ENCODE measurements at places on chromosomes 3 and 15. TPM values are rescaled to one million over a fixed set of nuclear protein-coding genes. Genes with fewer than 3 reads are reported as not detected.
A peak's percentile ranks its signal among the peaks of the same experiment; 100 is the strongest.

DNA sequence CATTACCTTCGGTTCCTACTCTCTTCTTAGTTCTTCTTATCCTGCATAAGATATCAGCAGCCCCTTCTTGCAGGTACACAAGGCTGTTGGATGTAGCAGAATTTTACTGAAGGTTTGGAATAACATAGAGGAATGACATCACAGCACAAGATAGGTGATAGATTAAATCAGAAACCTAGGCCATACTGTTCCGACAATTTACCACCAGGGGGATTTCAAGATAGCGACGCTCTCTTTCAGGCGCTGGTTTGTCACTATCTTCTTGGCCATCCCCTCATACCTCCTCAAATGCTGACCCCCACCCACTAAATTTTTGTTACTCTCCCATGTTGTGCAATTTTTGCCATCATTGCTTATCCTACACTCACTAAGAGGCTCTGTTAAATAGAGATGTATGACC lies 3.5 kb downstream of the SIDT1 start:
- no peak for DNase-seq
- no peak overlapping the region for H3K4me3 ChIP-seq
- peaks cover 48% of the 10 kb centered on the region for H3K36me3 ChIP-seq
- peaks cover 56% of the 10 kb centered on the region for H3K4me1 ChIP-seq
- no peak overlapping the region for H3K27ac ChIP-seq

DNA sequence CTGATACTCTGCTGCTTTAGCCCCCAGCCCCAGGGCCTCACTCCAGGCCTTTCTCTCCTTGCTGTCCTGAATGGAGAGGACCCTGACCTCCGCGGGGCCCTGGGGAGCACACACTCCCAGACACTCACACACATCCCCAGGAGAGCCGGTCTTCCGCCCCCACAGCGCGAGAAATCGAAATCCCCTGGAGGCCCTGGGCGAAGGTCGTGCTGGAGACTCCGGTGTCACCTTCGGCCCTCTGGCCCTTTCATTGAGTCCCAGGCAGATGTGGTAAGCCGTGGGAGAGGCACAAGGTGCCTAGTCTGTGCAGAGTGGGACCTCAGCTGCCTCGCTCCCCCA lies 848 bp upstream of the GOLGA8B start:
- H3K27ac ChIP-seq = no peak overlapping the region
- H3K4me1 ChIP-seq = peaks cover 29% of the 10 kb centered on the region
- no peak for DNase-seq
- peak overlapping the region; percentile 91 for H3K4me3 ChIP-seq
- H3K27me3 ChIP-seq = peaks cover 2% of the 10 kb centered on the region

GRCh38 chr3:15523660-15524417 lies 2.3 kb upstream of the COLQ start:
- peaks cover 7% of the 10 kb centered on the region for H3K27me3 ChIP-seq
- no peaks in the 10 kb centered on the region for H3K36me3 ChIP-seq

DNA sequence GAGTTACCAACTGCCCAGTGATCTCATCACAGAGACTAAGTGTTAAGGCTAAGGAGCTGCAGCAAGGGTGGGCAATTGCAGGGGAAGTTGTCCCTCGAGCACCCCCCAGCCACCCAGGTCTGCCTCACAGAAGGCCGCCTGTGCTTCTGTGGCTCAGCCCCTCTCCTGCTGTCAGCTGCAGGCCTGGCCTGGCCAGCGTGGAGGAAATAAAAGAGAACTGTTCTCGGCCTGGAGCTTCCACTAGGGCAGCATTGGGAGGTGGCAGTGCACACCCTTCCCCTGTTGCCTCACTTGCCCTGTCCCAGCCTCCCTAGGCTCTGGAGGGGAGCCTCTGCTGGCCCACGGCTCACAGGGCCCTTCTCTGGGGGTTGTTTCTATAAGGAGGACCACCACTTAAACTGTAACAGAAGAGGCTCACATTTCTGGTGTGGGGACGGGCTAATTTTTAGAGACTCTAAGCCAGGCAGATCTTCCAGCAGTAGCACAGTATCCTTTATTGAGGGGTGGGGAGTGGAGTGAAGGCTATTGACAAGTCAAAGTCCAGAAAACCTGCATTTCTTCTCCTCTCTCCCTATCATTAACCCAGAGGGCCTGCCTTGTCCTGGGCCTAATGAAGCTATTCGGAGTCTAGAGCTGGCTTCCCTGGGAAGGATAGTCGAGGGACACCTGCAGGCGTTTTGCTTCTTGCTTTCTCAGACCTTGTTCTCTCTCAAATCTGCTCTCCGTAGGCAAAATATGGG lies 75.6 kb upstream of the ADPGK start:
- H3K4me3 ChIP-seq = no peak overlapping the region
- H3K27me3 ChIP-seq = peaks cover 24% of the 10 kb centered on the region
- no peak for DNase-seq

GRCh38 chr3:17009826-17010225 lies 125.1 kb downstream of the PLCL2 start:
- DNase-seq = no peak
- peaks cover 39% of the 10 kb centered on the region for H3K4me1 ChIP-seq
- H3K27ac ChIP-seq = no peak overlapping the region

GRCh38 chr15:61530769-61531168 lies 301.7 kb upstream of the RORA start:
- DNase-seq = no peak
- peaks cover 10% of the 10 kb centered on the region for H3K4me1 ChIP-seq
- no peaks in the 10 kb centered on the region for H3K27me3 ChIP-seq
- H3K36me3 ChIP-seq = no peaks in the 10 kb centered on the region
- no peak overlapping the region for H3K27ac ChIP-seq

- H3K4me1 ChIP-seq = no peaks in the 10 kb centered on the region
- H3K4me3 ChIP-seq = no peak overlapping the region
- DNase-seq = no peak
These were observed 153.2 kb upstream of the FRMD4B start for GRCh38 chr3:69539134-69539533.

- peaks cover 13% of the 10 kb centered on the region for H3K27me3 ChIP-seq
- H3K36me3 ChIP-seq = no peaks in the 10 kb centered on the region
- H3K4me3 ChIP-seq = no peak overlapping the region
- DNase-seq = no peak
- H3K27ac ChIP-seq = no peak overlapping the region
These were observed 18.3 kb upstream of the ACTC1 start for GRCh38 chr15:34813446-34814190.

DNA sequence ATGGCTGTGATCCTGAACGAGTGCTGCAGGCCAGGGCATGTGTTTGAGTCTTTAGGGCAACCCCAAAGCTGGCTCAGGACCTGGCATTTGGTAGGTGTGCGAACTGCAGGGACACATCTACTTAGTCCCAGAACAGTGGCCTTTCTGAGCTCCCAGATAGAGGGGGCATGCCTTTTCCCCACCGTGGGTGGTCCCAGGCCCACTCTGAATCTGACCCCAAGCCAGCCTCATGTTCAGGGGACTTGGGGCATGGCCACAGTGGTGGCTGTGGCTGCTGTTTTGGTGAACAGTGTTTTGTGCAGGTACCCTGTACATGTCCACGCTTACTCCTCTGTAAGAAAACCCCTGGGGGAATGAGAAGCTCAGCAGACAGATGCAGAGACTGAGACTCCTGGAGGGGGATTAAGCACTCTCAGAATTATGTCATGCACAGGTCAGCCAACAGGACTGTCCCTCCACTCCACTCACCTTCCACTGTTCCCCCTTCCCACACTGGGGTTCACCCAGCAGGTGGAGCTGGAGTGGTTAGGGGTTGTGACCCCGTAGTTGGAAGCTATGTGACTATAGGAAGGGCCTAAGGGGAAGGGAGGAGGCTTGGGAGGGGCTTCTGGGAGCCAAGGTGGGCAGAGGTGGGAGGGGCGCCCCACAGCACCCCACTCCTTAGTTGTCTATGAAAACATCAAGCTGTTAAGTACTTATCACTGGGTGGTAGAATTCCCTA lies 16.4 kb downstream of the ESYT3 start:
- no peaks in the 10 kb centered on the region for H3K4me1 ChIP-seq
- no peak overlapping the region for H3K27ac ChIP-seq
- H3K4me3 ChIP-seq = no peak overlapping the region
- no peaks in the 10 kb centered on the region for H3K36me3 ChIP-seq
- DNase-seq = no peak

GRCh38 chr3:114093596-114093995 lies 37.1 kb downstream of the QTRT2 start:
- no peaks in the 10 kb centered on the region for H3K4me1 ChIP-seq
- no peak overlapping the region for H3K27ac ChIP-seq
- no peak overlapping the region for H3K4me3 ChIP-seq
- peaks cover 2% of the 10 kb centered on the region for H3K27me3 ChIP-seq
- peaks cover under 1% of the 10 kb centered on the region for H3K36me3 ChIP-seq

DNA sequence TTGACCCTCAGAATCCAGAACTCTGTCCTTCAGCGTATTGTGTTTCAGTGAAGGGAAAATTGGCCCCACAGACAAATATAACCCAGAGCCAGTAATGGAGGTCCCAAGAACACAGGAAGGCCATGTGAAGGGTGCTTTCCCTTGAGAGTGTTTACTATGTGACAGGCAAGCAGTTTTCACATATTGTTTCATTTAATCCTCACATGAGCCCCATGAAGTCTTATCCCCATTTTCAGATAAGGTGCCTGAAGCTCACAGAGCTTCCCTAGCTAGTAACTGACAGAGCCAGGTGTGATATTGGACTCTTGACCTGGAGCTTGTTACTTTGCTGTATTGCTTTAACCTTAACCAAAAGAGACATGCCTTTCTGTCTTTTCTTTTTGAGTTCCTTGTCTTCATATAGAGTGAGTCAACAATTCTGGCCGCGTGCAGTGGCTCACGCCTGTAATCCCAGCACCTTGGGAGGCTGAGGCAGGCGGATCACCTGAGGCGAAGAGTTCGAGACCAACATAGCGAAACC lies 9.4 kb upstream of the DVL3 start:
- DNase-seq = no peak
- peaks cover 12% of the 10 kb centered on the region for H3K4me1 ChIP-seq
- H3K36me3 ChIP-seq = peaks cover 56% of the 10 kb centered on the region
- H3K27me3 ChIP-seq = no peaks in the 10 kb centered on the region
- H3K27ac ChIP-seq = no peak overlapping the region

DNA sequence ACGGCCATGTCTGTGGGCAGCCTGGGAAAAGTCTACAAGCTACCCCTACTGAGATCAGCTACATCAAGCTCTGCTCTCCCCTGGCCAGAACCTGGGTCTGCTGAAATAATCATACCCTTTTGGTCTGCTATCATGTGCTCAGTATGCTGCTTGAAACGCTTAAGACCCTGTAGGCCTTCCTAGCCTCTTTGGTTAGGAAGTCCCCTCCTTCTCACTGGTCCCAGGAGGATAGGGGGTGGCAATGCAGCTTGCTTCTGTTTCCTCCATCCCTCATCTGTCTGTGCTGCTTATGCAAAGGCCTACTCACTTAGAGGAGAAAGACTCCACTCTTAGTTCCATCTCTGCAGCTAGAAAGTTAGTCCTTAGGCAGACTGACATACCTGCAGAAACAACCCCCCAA lies 118.2 kb upstream of the RASGRP1 start:
- H3K27ac ChIP-seq = peak overlapping the region; percentile 86
- H3K36me3 ChIP-seq = no peaks in the 10 kb centered on the region
- H3K4me1 ChIP-seq = peaks cover 31% of the 10 kb centered on the region
- H3K27me3 ChIP-seq = no peaks in the 10 kb centered on the region
- H3K4me3 ChIP-seq = peak overlapping the region; percentile 30

DNA sequence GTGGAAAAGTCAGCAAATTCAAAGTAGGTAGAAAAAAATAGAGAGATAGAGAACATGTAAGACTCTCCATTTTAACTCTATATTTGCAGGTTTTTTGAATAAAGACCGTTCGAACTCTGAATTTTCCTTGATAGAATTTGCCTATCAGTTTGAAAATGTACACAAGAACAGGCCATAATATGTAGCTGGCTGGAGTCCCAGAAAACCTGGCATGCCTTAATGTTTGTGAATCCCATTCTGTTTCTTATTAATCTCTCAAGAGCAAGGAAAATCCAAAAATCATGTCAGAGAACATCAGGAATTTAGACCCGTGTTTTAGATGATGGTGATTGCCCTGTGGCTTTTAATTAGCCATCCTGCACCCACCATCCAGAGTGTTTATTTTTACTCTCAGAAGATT lies 7.2 kb upstream of the CFAP161 start:
- H3K36me3 ChIP-seq = no peaks in the 10 kb centered on the region
- H3K4me1 ChIP-seq = no peaks in the 10 kb centered on the region
- no peak for DNase-seq
- H3K27me3 ChIP-seq = peaks cover 37% of the 10 kb centered on the region

DNA sequence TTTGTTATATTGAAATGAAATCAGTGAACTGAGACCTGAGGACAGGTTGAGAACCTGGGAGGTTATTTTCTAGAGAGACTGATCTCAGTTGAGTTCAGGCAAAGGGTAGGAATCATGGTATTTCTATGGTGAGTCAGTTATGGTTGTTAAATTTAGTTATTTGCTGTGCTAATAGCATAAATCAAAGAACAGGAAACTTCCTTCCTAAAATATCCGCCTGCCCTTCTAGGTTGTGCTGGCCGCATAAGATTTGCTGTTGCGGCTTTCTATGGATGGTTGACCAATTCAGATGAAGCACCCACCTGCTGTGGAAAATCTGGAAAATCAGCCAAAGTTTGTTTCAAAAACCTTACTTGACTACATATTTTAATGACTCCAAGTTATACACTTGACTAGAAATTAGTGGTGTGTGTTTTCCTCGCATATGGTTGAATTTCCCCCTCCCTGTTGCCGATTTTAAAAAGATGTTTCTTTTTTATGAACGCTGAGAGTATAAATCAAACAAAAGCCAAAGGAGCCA lies 52.6 kb downstream of the PLCL2 start:
- no peak overlapping the region for H3K27ac ChIP-seq
- DNase-seq = no peak
- H3K36me3 ChIP-seq = peaks cover 30% of the 10 kb centered on the region
- no peaks in the 10 kb centered on the region for H3K27me3 ChIP-seq
- peak overlapping the region; percentile 32 for H3K4me3 ChIP-seq

- H3K27ac ChIP-seq = no peak overlapping the region
- no peak overlapping the region for H3K4me3 ChIP-seq
- H3K27me3 ChIP-seq = no peaks in the 10 kb centered on the region
- H3K36me3 ChIP-seq = no peaks in the 10 kb centered on the region
These were observed 346.1 kb downstream of the SI start for GRCh38 chr3:164732166-164732565.

DNA sequence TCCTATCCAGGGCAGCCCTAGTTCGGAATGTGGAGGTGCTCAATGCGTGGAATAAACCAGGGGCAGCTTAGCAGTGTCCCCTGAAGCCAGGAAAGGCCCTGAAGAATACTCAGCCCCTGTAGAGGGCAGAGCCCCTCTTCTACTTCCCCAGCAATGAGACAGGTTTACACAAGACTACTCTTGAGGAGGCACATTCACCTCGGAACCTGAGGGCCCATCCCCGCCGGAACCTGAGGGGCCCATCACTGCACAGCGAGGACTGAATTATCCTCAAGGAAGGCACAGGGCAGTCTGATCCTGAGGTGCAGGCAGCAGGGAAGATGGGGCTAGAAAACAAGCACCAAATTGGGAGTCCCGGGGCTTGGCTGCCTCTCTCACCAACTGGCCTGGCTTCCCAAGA lies 22.2 kb downstream of the CCDC13 start:
- H3K27ac ChIP-seq = no peak overlapping the region
- H3K36me3 ChIP-seq = no peaks in the 10 kb centered on the region
- H3K4me3 ChIP-seq = no peak overlapping the region
- H3K27me3 ChIP-seq = peaks cover 1% of the 10 kb centered on the region
- no peak for DNase-seq
- H3K4me1 ChIP-seq = peaks cover 5% of the 10 kb centered on the region

The MPI gene
- 40.2 TPM for total RNA-seq

The KNSTRN gene
- 13.4 TPM for total RNA-seq

The SEMA4B gene
- total RNA-seq = 68.1 TPM

The CCRL2 gene
- total RNA-seq = 1.9 TPM

The TICRR gene
- 0.69 TPM for total RNA-seq

The PEAK1 gene
- 31.8 TPM for total RNA-seq

The SCN11A gene
- 0.16 TPM for total RNA-seq

The CEP19 gene
- total RNA-seq = 4.0 TPM

The CCR2 gene
- 0.16 TPM for total RNA-seq

The RAB8B gene
- total RNA-seq = 94.4 TPM
